ENCODE measurements at places on chromosomes 4 and X. TPM values are rescaled to one million over a fixed set of nuclear protein-coding genes. Genes with fewer than 3 reads are reported as not detected.
A peak's percentile ranks its signal among the peaks of the same experiment; 100 is the strongest.

DNA sequence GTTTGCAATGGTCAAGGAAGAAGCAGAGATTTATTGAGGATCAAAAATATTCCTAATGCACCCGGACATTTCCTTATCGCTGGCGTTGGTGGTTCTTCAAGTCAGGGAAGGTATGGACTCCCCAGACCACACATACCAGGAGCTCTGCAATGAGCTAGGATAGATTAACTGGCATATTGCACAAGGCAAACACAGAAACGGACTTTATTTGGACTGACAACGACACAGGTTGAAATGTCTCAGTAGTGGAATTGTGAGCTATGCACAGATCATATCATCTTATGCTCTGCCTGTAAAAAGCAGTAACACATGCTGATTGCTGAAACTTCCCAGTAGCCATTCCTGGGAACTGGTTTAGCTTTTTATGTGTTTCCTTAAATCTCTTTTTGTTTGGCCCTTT lies 1.7 kb downstream of the TSPAN7 start:
- H3K27ac ChIP-seq, result no peak overlapping the region
- peak overlapping the region; percentile 16 for H3K4me3 ChIP-seq
- DNase-seq, result no peak
- no peaks in the 10 kb centered on the region for H3K27me3 ChIP-seq

The SLITRK4 gene
- total RNA-seq, result 0.12 TPM

The USP17L30 gene
- total RNA-seq, result not detected

DNA sequence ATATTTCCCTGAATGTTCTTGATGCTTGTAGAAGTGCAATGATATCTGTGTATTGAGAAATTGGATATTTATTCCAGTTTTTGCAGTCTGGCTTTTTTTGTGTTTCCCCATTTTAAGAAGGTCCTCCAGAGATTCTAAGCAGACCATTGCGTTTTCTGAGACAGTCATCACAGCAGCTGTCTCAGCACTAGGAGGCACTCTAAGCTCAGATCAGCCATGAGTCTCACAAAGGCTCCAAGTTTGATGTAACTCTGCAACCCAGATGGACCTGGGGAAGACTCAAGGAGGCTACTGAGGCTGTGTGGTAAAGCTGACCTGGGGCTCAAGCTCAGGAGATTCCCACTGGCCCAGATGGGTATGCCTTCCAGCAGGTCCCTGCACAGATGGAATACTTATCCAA lies 89.3 kb upstream of the CYLC1 start:
- no peaks in the 10 kb centered on the region for H3K27me3 ChIP-seq
- DNase-seq, result no peak
- H3K36me3 ChIP-seq, result no peaks in the 10 kb centered on the region
- H3K4me3 ChIP-seq, result no peak overlapping the region
- no peaks in the 10 kb centered on the region for H3K4me1 ChIP-seq

DNA sequence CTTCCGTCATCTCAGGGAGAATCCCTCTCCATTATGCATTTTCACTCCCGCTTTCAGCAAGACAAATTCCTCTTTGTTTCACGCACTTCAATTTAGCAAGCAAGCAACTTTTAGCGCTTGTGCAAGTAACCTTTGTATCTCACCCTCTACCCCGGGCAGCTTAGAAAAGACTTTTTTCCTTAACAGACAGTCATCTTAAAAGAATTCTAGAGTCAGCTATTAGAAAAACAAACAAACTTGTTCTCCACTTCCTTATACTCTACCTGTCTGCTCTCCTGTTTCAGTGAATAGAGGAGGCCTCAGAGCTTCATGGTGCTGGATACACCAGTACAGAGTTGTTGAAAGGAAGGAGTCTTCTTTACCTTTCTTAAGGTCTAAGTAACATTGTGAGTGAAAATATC lies 12.1 kb downstream of the TIGD2 start:
- H3K27me3 ChIP-seq, result no peaks in the 10 kb centered on the region
- no peaks in the 10 kb centered on the region for H3K36me3 ChIP-seq
- H3K4me1 ChIP-seq, result peaks cover 6% of the 10 kb centered on the region
- no peak for DNase-seq
- H3K4me3 ChIP-seq, result no peak overlapping the region

GRCh38 chr4:128596853-128597252 lies 212.6 kb upstream of the JADE1 start:
- peaks cover 9% of the 10 kb centered on the region for H3K4me1 ChIP-seq
- no peak for DNase-seq
- H3K4me3 ChIP-seq, result no peak overlapping the region
- H3K27ac ChIP-seq, result no peak overlapping the region
- no peaks in the 10 kb centered on the region for H3K36me3 ChIP-seq

DNA sequence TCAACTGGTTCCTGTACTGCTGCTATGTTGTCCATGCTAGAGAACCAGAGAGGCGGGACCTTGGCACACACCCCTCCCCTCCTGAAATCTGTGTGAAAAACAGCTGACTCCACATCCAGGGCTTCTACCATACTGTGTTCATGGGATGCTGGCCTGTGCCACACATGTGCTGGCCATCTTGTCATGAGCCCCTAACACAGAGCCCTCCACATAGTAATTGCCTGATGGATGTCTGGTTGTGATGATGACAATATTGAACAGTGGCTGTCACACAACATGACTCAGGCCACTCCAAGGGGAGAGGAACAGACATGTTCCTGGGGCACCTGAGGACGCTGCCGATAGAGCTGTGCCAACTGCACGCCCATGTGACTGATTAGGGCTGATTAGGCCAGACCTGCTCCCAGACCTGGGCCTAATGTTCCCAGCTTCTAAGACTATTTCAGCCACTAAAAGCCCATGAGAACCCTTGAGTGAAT lies 13.1 kb downstream of the SLC25A5 start:
- no peaks in the 10 kb centered on the region for H3K27me3 ChIP-seq
- H3K4me1 ChIP-seq, result peaks cover 25% of the 10 kb centered on the region
- H3K4me3 ChIP-seq, result no peak overlapping the region
- H3K27ac ChIP-seq, result no peak overlapping the region
- H3K36me3 ChIP-seq, result no peaks in the 10 kb centered on the region
- peak; percentile 72 for DNase-seq

The GPRASP1 gene
- 1.5 TPM for total RNA-seq

- no peaks in the 10 kb centered on the region for H3K4me1 ChIP-seq
- H3K4me3 ChIP-seq, result no peak overlapping the region
- DNase-seq, result no peak
- H3K27ac ChIP-seq, result no peak overlapping the region
- H3K27me3 ChIP-seq, result no peaks in the 10 kb centered on the region
- H3K36me3 ChIP-seq, result no peaks in the 10 kb centered on the region
Measured at GRCh38 chr4:173490817-173491528, 39.1 kb downstream of the HAND2 start.

GRCh38 chr4:31375936-31376335 lies 655.8 kb downstream of the PCDH7 start:
- no peaks in the 10 kb centered on the region for H3K36me3 ChIP-seq
- no peak for DNase-seq
- no peak overlapping the region for H3K4me3 ChIP-seq
- H3K27ac ChIP-seq, result no peak overlapping the region
- H3K4me1 ChIP-seq, result no peaks in the 10 kb centered on the region
- no peaks in the 10 kb centered on the region for H3K27me3 ChIP-seq

DNA sequence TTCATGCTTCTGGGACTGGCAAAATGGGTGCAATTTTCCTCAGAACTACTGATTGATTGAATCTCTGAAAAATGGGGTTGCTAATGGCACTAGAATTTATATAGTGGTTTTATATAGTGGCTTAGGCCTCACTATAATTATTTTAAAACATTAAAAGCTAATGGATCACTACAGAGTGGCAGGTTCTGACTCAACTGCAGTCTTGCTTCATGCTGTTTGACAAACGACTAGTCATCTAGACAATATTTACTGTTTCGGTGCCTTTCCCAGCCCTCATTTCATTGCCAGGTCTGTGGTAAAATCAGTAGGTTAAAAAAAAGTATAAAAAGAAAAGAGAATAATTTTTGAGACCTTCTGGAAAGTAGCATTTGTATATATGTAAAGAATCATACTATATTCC lies 352.8 kb upstream of the ATOH1 start:
- DNase-seq, result no peak
- no peaks in the 10 kb centered on the region for H3K27me3 ChIP-seq
- no peaks in the 10 kb centered on the region for H3K36me3 ChIP-seq
- H3K4me3 ChIP-seq, result no peak overlapping the region

The TNMD gene
- not detected for total RNA-seq
